Activated CD4-positive, alpha-beta T cell treated with anti-CD3 and anti-CD28 coated beads, Interleukin-2, amount 10 ng/mL, durations not matched to agents 24 days and 14 days (primary cell): ENCODE measurements at places on chromosomes 5 and 9. TPM values are rescaled to one million over a fixed set of nuclear protein-coding genes. Genes with fewer than 3 reads are reported as not detected.
A peak's percentile ranks its signal among the peaks of the same experiment; 100 is the strongest.

GRCh38 chr9:15837079-15837679, 284.3 kb downstream of the CCDC171 start:
- DNase-seq = peak; percentile 74

PCDHGA1 gene
- 0.07 and 0.09 TPM in 2 replicates for total RNA-seq

DNA sequence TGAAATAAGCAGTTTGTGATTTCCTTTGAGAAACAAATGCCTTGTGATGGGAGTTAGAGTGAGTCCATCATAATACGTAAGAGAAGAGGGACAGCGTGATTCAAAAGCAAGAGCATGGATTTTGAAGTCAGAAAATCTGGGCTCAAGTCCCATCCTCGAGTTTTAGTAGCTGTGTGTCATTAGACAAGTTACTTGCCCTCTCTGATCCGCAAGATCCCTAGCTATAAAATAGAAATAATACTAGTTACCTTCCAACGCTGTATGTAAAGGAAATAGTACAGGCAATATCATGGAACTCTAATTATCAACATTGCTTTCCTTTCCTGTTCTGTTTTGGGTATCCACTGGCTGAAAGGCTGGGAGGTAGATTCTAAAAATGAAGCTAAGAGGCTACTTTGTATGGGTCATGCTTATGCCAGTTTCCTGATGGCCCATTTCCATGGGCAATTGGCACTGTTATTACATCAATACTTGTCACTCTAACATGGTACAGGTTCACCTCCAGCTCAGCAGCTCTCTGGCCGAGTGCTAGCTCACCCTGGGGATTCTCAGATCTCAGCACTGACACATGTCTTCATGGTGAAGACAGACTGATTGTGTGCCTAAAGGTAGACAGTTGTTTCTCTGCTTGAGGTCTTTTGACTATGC, 241.7 kb upstream of the KLF4 start:
- DNase-seq = no peak

DNA sequence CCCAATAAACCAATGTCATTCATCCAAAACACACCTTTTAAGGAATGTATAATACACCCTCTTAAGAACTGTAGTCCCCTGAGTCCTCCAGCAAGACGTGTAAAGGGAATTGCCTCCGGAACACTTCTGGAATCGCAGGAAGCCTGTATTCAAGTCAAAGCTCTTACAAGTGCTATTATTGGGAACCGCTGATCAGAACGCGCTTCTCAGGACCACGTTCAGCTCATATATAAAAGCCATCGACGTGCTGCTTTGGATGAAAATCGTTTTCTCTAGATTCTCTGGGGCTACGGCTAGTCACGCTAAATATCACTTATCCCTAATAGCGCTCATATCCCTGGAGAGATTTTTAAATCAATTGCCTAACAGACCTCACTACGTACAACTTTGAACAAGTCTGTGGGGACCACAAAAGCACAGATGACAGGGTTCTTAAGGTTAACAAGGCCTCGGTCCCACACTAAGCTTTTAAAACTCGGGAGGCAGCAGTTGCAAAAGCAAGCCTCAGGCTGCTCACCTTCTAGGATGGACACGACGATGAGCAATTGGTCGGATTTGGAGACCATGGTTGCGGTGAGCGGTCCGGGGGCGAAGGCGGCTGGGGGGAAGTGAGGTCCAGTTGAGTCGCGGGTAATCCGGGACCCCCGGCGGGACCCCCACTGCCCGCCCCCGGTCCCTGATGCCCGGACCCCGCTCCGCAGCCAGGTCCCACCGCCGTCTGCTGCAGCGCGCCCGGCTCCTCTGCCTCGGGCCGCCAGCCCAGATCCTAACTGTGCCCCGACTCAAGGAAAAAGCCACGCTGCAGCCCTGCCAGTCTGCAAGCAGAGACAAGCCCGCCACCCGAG, 548 bp downstream of the CEP120 start:
- peak; percentile 78 for DNase-seq

REEP2 gene
- 3.5 and 4.6 TPM in 2 replicates for total RNA-seq
